ENCODE measurements at places on chromosomes 13 and 19.
A peak's percentile ranks its signal among the peaks of the same experiment; 100 is the strongest.

- no peak for DNase-seq
These were observed 9.6 kb upstream of the GPR183 start for GRCh38 chr13:99316657-99317256.

GRCh38 chr13:38686577-38687245 lies at the start of gene FREM2:
FREM2 (plus strand) TSS chr13:38687077; CDS start chr13:38687345, 268 bp downstream.
- DNase-seq, result no peak

DNA sequence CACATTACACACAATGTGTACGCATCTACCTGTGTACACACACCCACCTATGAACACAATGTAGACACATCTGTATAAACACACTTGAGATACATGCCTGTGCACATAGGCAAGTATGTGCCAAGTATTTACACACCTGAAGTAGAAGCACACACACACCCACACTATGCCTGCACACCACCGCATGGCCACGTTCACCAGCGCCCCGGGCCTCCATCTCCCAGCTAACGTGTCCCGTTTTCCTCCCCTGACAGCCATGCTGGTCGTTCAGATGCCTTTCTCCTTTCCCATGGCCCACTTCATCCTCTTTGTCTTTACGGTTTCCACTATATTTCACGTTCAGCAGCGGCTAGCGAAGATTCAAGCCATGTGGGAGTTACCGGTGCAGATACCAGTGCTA lies 6.9 kb downstream of the FUT2 start:
- DNase-seq, result no peak

DNA sequence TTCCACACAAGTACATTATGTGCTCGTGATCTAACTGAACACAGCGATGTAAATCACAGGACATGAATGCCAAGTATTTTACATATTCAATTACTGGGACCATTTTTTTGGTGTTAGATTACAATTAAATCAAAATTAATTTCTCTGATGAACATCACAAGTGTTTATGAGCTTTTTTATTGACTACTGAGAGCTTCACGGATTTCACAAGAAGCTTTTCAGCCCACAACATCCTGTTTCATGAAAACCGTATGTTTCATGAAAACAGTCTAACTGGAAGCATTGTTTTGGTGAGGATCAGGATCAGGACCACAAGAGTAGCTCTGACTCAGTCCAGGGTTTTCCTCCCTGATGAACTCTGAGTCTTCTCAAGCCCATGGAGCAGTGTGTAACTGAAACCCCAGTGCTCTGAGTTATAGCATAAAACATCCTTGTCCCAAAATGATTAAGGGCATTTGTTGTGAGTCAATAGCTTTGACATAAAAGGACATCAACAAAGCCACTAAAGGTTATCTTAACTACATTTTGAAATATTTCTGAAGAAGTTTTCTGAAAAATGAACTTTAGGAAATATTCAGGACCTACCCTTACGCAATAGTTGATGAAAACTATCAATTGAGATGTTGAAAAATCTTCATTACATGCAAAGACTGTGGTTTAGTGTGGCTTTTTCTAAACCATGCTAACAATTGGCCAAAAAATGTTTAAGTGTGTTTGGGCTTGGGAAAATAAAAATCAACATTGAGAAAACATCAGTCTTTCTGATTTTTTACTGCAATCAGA lies 49.3 kb downstream of the UFM1 start:
- DNase-seq, result peak; percentile 3

DNA sequence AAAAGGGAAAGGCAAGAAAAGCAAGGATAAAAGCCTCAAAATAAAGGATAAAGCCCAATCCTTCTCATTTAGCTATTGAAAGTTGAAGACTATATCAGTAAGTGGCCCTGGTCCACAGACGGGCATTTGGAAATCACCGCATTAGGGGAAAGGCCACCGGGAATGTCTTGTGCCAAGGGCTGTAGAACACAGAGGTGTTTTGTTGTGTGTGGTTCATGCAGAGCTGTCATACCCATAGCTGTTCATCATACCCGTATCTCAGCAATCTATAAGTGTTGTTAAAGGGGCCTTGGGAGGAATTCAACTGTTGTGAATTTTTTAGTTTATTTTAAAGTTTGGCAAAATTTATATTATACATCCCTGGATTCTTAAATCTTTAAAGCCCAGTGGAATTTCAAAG lies 33.0 kb downstream of the DLEU7 start:
- DNase-seq, result no peak

DNA sequence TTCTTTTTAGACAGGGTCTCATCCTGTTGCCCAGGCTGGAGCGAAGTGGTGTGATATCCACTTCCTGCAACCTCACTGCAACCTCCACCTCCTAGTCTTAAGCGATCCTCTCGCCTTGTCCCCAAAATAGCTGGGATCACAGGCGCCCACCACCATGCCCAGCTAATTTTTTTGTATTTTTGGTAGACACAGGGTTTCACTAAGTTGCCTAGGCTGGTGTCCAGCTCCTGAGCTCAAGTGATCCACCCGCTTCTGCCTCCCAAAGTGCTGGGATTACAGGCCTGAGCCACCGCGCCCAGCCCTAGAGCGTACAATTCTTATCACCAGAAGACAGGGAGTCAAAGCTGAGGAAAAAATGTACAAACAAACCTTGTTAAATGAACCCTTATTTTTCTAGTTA lies 4.5 kb upstream of the ELOF1 start:
- DNase-seq, result no peak

DNA sequence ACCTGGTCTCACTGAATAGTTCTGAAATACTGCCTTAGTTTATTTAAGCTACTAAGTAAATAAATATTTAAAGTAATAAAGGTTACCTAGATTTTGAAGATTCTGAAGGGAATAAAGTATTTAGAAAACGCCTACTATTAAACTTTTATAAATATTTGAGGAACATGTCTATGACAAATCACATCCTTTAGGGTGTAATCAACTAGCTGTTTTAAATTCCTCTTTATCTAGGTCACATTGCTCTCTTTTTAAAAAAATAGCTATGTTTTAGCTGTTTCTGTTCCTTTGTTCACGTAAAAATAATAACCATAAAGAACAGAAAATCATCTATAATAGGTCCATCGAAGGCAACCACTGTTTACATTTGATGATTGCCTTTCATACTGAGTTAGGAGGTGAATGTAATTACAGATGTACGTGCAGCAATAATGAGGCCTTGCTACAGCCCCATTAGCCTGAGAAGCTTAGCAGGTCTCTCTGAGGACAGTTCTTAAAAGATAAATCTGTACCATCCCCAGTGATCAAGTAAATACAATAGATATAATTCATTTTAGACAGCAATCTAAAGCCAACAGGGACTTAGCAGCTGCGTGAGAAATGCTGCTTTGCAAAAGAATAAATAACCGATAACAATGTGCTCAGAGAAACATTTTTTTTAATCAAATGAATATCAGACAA lies 449.5 kb downstream of the LIG4 start:
- no peak for DNase-seq

DNA sequence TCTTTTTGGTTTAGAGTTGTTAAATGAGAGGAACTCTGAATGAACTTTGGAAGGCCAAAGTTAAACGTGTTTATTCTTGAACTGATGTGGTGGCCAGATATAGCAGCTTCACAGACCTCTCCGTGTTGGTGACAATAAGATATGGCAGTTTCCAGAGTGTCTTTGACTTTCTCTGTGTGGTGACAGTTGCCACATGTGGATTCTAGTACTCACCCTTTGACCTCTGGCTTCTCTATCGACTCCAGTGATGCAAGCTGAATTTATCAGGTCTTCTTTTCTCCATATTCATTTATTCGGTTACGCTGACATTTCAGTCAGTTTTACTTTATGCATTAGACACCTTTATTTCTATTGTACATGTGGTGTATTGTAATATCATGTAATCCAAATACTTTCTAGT lies 1469.5 kb downstream of the SLITRK1 start:
- no peak for DNase-seq

DNA sequence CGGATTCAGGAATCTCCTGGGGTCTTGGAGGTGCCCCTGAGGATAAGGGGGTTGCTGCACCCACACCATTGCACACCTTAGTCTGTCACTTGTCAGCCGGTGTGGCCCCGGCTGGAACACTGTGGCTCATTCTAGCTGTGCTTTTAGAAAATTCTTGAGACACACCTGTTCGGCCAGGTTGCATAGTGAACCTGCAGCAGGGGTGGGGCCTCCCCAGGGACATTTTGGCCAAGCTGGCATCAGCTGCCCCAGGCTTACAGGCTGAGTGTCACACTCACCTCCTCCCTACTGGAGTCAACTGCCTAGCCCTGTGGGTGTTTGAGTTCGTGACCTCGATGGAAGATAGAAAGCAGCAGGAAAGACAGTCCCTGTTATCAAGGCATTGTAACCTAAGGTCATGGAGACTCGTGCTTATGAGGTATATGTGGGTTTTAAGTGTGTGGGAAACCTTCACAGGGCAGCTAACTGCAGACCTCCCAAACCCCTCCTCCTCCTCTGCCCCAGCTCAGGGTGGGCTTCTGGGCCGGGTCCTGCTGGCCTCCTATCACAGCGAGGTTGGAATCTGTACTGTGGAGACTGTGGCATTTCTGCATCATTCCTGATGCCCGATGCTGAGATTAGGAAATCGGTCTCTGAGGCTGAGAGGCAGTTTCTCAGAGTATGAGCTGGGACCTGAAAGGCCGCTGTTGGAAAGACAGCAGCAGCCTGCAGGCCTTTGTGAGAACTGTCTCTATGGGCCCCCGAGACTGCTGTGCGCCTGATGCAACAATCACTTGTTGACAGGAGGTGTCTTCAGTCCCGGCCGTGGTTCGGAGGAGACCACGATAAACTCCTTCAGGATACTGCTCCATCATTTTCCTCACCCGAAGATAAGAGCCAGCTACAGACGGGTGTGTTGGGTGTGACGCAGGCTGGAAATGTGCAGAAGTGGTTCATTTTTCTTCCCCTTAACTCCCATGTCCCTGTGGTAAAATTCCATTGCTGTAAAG lies 72.2 kb downstream of the ATP11A start:
- DNase-seq, result no peak

DNA sequence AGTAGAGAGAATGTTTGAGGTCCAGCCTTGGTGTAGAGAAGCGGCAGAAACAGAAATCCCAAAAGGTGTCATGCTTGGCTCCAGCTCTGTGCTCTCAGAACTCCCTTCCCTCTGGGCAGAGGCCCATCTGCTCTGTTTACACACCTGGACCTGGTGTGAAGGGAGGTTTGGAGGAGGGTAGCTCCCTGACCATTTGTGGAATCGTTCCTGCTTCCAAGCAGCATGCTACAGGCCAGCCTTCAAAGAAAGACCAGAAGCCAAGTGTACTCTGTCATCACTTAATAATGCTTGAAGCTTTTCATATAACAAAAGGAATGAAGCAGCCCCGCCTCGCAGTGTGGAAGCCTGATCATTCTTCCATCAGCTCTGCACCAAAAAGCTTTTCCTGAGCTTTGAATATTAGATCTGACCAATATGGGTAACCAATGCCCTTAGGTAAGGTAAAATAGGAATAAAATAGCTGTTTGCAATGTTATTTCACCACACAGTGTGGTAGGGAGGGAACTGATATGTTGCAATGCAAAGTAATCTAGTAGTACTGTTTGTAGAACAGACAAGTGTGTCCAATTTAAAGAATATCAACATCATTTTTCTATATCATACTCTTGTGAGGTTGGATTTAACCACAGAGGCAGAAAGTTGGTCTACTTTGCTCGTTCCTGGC lies 63.3 kb downstream of the ZIC5 start:
- DNase-seq, result no peak

GRCh38 chr13:21925720-21926119 lies 254.8 kb downstream of the FGF9 start:
- DNase-seq, result no peak

DNA sequence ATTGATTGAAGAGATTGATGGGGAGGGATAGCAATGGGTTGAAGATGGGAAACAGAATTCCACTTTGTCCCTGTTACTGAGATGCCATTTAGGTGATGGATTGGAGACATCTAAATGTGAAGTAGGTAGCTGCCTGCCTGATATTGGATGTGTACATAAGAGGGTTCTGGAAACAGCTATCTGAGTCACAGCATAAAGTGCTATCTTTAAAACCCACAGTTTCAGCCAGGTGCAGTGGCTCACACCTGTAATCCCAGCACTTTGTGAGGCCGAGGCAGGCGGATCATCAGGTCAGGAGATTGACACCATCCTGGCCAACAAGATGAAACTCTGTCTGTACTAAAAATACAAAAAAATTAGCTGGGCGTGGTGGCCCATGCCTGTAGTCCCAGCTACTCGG lies 72.6 kb downstream of the DNAJC3 start:
- DNase-seq, result no peak

GRCh38 chr13:41299316-41300094 lies 11.6 kb upstream of the NAA16 start:
- DNase-seq, result no peak

GRCh38 chr13:44373601-44374347 lies at the start of gene SERP2:
SERP2 (plus strand) TSS chr13:44373824; CDS start chr13:44374026, 202 bp downstream.
- DNase-seq, result no peak

GRCh38 chr19:2922987-2923386 lies 21.8 kb downstream of the ZNF77 start:
- DNase-seq, result no peak

GRCh38 chr19:17026706-17027534 lies at the start of gene CPAMD8:
CPAMD8 (minus strand) TSS chr19:17026810; CDS start chr19:17026642, 168 bp downstream.
- DNase-seq, result no peak

GRCh38 chr19:1219786-1220476 lies 14.4 kb downstream of the STK11 start:
- no peak for DNase-seq

DNA sequence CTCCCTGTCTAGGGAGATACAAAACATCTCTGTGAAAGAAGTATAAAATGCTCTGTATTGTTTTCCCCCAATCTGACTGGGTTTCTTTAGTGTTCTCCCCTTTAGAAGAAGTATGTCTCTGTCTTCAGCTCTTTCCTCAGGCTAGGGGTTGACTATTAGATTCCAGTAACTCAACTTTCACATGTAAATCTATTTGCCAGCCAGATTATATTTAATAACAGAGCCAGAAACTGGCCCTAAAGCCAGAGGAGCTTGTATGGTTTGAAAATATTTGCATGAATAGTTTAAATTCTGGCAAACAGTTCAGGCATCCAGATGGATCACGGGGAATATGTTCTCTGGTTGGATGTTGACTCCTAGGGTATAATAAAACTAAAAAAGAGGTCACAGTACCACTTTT lies 22.3 kb upstream of the CYSLTR2 start:
- no peak for DNase-seq

GRCh38 chr19:5889288-5889971 lies 14.2 kb downstream of the NDUFA11 start:
- DNase-seq, result no peak

DNA sequence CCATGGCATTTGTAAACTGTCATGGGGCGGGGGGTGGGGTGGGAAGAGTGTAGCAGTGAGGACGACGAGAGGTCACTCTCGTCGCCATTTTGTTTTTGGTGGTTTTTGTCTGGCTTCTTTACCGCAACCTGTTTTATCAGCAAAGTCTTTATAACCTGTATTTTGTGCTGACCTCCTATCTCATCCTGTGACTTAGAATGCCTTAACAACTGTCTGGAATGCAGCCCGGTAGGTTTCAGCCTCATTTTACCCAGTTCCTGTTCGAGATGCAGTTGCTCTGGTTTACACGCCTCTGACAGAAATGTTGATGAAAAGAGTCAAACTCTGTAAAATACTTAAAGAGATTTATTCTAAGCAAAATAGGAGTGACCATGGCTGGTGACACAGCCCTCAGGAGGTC lies 852.0 kb downstream of the DACH1 start:
- no peak for DNase-seq

GRCh38 chr13:64256751-64257150 lies 2841.1 kb upstream of the PCDH20 start:
- DNase-seq, result no peak

GRCh38 chr13:82654861-82655855 lies 1227.1 kb downstream of the SLITRK1 start:
- DNase-seq, result no peak
